ENCODE measurements at places on chromosomes 3 and 15. TPM values are rescaled to one million over a fixed set of nuclear protein-coding genes. Genes with fewer than 3 reads are reported as not detected.

The MME gene
- total RNA-seq = 9.4 TPM

The EPHA6 gene
- total RNA-seq = 1.3 TPM

The NEO1 gene
- 13.7 TPM for total RNA-seq

The CCPG1 gene
- total RNA-seq = 50.6 TPM
